ENCODE measurements at places on chromosomes 12 and 14.

- DNase-seq: no peak
Measured at GRCh38 chr14:41806366-41806975, 199.8 kb downstream of the LRFN5 start.

- DNase-seq: no peak
Measured at GRCh38 chr12:44748950-44749468, 127.1 kb downstream of the NELL2 start.

GRCh38 chr14:92565040-92565717 lies 51.6 kb downstream of the RIN3 start:
- no peak for DNase-seq

GRCh38 chr14:104265918-104266630 lies 127.7 kb downstream of the KIF26A start:
- no peak for DNase-seq

DNA sequence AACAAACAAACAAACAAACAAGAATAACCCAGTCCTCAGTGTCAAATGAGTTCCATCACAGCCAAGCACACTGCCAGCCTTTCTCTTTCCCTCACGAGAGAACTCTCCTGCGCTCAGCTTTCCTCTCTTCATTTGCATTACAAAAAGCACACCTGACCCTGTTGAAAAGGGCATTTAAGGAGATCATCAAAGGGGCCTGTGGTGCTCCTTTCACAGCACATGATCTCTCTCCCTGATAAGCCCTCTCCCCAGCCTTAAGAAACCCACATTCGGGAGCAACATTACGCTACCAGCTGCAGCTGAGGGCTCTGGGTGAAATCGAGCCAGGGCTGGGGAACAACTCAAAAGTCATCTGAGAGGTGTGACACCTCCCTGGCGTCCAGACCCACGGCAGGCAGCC lies 165.6 kb upstream of the TMCC3 start:
- DNase-seq: no peak

DNA sequence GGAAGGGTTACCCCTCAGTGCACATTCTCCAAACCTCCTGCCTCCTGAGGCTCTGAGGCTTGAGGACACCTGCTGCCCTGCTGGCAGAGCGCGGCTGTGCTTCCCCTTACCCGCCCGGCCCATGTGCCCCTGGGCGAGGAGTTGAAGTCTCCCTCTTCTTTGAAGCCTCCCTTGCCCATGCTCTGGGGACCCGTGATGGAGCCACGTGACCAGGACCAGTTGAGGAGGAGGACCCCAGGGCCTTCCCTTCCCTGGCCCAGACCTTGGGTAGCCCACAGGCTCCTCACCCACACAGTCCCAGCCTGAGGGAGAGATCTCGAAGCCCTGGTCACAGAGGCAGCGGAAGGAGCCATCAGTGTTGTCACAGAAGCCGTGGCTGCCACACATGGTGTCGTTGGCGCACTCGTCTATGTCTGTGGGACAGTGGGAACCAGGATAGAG lies 12.9 kb downstream of the ISCA2 start:
- DNase-seq: no peak

DNA sequence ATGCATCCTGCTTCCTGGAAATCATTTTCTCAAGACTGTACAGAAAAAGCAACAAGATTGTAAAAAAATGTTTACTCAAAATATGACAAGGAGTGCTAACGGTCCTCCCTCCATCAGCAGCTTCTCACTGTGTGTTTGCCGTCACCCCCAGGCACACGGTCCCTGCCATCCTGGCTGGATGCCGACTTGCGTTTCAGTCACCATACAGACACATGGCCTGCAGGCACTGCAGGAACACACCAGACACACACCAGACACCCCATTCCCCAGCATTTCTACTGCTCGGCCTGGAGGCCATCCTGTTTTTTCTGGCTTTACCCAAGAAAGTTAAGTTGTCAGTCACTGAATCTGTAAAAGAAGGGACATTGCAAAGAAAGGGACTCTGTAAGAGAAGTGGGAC lies 10.8 kb downstream of the KCNK10 start:
- DNase-seq: no peak

Measured in activated CD4-positive, alpha-beta T cell treated with anti-CD3 and anti-CD28 coated beads, Interleukin-2, amount 10 ng/mL, durations not matched to agents 7 days and 5 days (primary cell).